Stimulated activated CD4-positive, alpha-beta T cell treated with anti-CD3 and anti-CD28 coated beads, Interleukin-4, amount 100 ng/mL, for 24 hours (primary cell): ENCODE measurements at places on chromosomes 5 and 9.

GRCh38 chr5:145806923-145807322 is 28.2 kb downstream of the PRELID2 start:
- no peak for DNase-seq

GRCh38 chr9:92769286-92769685 is 4.7 kb upstream of the BICD2 start:
- DNase-seq = no peak

DNA sequence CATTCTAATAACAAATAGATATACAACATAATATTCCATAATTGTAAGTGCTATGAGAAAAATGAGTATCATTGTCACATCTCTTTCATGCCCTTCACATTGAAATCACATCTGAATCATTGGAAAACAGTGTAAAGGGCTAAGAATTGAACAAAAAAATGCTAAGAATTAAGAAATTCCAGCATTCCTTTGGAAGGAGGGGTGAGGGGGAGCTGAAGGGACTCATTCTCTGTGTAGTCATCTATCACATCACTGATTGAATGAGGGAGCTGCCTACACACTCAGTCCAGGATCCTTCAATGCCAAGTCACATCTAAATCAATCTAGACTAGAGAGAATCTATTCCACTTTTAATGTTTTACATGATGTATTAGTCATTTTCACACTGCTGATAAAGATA is 286.6 kb downstream of the DTWD2 start:
- no peak for DNase-seq

- DNase-seq = no peak
Measured at GRCh38 chr9:105416840-105417239, 31.0 kb upstream of the FSD1L start.

DNA sequence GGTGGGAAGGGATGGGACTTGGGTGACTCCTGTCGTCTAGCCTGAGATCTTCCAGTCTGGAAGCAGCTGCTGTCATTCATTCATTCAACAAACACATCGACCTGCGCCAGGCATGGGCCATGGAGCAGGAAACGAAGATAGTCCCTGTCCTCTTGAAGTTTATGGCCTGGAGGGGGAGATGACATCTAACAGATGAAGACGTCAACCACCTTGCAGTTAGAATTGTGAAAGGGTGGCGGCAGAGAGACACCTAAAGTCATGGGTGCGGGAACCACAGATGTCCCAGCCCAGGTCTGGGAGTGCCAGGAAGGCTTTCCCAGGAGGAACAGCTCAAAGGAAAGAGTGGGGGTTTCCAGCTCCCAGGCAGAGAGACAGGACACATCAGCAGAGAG is 21.0 kb upstream of the IER5L start:
- DNase-seq = no peak

DNA sequence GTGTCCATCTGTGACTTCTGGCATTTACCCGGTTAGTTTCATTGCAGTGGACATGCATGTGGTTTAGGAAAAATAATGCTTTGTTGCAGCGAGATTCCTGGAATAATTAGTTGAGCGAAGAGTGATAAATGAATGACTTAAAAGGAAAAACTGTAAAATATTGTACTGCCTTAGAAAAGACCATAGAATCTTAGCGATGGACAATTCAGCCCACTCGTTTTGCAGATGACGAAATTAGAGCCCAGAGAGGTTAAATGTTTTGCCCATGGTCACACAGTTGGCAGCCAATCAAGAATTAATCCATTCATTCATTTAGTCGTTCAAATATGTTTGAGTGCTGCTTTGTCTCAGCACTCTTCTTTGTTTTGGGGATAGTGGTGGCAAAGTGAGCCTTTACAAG is 107.9 kb downstream of the ARHGAP26 start:
- DNase-seq = no peak

GRCh38 chr9:90770927-90771326 is 30.7 kb upstream of the SYK start:
- DNase-seq = no peak

GRCh38 chr5:84290161-84290560 is 94.5 kb downstream of the EDIL3 start:
- DNase-seq = no peak
